ENCODE measurements at places on chromosomes 7 and 10. TPM values are rescaled to one million over a fixed set of nuclear protein-coding genes. Genes with fewer than 3 reads are reported as not detected.

COL13A1 gene
- total RNA-seq, result 13.0 TPM

GPER1 gene
- 6.0 TPM for total RNA-seq

FAM3C gene
- total RNA-seq, result 77.5 TPM

SPDYE1 gene
- total RNA-seq, result not detected

PMPCB gene
- 46.2 TPM for total RNA-seq

FGFR2 gene
- total RNA-seq, result 120 TPM

POP7 gene
- total RNA-seq, result 46.1 TPM

SPDYE2 gene
- not detected for total RNA-seq

KLLN gene
- 0.99 TPM for total RNA-seq

LRRC61 gene
- total RNA-seq, result 19.7 TPM

UPK3B gene
- 1.6 TPM for total RNA-seq

TMEM213 gene
- total RNA-seq, result 43.8 TPM

MUC12 gene
- not detected for total RNA-seq

MUC3A gene
- 0.35 TPM for total RNA-seq

WNT2 gene
- 0.47 TPM for total RNA-seq

EPHA1 gene
- 11.1 TPM for total RNA-seq

AFAP1L2 gene
- total RNA-seq, result 41.6 TPM

RALA gene
- 21.5 TPM for total RNA-seq

PHYHIPL gene
- total RNA-seq, result 8.6 TPM

PGAM2 gene
- 102 TPM for total RNA-seq

KAZALD1 gene
- total RNA-seq, result 12.7 TPM
